ENCODE measurements at places on chromosomes 2 and 18. TPM values are rescaled to one million over a fixed set of nuclear protein-coding genes. Genes with fewer than 3 reads are reported as not detected.

IL36G gene
- total RNA-seq, result not detected

TRIM54 gene
- not detected for total RNA-seq

DNA sequence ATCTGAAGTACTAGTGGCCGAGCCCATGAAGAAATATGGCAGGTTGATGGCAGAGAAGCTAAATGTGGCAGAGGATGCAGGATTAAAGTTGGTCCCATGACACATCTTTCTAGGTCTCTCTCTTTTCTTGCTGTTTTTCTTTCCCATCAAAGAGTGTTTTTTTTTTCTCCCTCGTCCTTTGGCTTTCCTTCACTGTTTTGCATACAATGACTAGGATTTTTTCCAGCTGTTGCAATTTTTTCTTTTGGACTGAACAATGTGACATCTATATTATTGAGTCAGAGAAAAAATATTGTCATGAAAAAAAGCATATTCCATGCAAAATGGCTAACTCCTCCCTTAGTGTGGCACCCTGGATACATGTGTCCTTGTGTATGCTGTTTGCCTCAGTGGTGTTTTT is 939.5 kb upstream of the FANCL start:
- DNase-seq, result no peak

- no peak for DNase-seq
Measured at GRCh38 chr18:24868311-24868710, 407.9 kb downstream of the HRH4 start.

GRCh38 chr2:49585921-49586320 is 431.6 kb upstream of the FSHR start:
- DNase-seq, result no peak

SPHKAP gene
- total RNA-seq, result not detected

DNA sequence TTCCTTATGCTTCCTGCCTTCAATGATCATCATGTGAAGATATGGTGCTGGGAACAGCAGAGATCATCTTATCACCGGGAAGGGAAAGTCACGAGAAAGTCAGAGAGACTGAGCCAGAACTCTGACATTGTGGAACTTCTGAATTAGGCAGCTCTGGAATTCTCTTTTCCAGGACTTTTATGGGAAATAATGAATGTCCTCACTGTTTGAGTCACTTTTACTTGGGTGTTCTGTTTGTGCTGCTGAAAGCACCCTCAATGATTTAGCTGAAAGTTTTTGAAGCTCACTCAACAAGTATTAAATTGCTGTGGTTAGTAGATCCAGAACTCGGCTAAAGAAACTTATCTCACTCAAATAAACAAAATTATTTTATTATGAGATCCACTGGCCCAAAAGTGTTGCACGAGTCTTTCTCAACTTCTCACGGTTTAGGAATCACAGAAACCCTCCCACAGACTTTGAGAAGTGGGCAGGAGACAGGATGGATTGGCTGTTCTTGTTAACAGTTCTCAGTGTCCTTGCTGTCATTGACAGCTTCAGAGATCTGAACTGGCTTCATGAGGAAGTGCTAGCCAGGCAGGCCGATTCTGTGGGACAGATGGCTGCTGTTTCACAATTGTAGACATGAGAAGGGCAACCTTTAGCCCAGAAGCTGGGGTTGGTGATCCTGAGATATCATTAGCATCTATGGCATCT is 26.4 kb upstream of the ATRAID start:
- no peak for DNase-seq

GRCh38 chr2:179181002-179181401 is 83.6 kb downstream of the SESTD1 start:
- no peak for DNase-seq

DNA sequence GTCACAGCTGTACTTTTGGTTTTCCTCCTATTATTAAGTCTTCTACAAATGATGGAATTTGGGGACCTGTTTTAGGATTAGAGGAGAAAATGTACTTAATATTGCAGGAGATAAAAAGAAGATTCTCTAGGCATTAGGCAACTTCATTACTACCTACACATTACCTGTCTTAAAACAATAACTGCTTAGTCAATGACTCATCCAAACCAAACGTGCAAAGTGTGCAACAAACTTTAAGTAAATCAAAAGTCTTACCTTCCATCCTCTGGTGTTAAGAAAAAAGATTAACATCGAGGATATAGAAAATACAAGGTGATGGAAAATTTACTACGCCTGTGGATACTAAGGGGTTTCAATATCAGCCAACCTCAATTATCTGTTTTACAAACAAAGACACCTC is 285.3 kb upstream of the KYNU start:
- no peak for DNase-seq

DNA sequence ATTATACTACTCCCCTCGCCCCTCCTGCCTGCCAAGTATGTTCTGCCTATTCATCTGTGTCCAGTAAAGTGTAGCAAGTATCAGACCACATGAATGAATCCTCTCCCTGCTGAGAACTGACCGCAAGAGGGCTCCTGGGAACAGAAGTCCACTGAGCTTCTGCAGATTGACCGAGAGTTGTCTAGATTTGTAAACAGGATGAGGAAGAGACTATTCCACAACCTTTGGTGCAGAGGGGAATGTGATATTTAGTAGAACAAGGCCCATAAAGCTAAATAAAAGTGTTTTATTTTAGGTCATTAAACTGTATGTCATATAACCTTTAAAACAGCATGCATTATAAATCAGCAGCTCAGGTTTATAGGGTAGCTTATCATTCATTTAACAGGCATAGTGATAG is 377.0 kb downstream of the DCC start:
- no peak for DNase-seq

- DNase-seq, result no peak
Measured at GRCh38 chr2:203399031-203399430, 70.8 kb downstream of the ABI2 start.

DNA sequence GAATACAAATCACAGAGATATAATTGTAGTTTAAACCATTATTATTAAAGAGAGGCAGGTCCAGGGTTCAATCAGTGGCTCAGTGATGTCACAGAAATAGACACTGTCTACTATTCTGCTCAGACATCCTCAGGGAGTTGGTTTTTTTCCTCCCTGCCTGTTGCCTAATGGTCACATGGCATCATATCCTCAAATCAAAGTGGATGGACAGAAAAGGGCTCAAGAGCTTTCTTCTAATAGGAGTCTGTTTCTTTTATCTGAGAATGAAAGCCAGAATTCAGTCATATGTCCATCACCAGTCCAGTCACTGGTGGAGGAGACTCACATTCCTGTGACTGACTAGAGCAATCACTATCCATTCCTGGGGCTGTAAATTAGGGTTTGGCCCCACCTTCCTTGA is 27.9 kb upstream of the EPC2 start:
- no peak for DNase-seq

- DNase-seq, result no peak
Measured at GRCh38 chr2:159614534-159615366, 1.6 kb downstream of the BAZ2B start.

SFT2D3 gene
- 3.2 TPM for total RNA-seq

- no peak for DNase-seq
Measured at GRCh38 chr2:159959136-159959535, 103.3 kb downstream of the PLA2R1 start.

GRCh38 chr2:227783404-227784138 is 30.1 kb upstream of the CCL20 start:
- no peak for DNase-seq

KCNG2 gene
- 0.17 TPM for total RNA-seq

RNF152 gene
- total RNA-seq, result 51.3 TPM

GRCh38 chr2:219221957-219222518 is 3.3 kb upstream of the ABCB6 start:
- DNase-seq, result no peak

VWC2L gene
- total RNA-seq, result not detected

- no peak for DNase-seq
Measured at GRCh38 chr18:10688766-10689165, 162.9 kb downstream of the NAPG start.

DNA sequence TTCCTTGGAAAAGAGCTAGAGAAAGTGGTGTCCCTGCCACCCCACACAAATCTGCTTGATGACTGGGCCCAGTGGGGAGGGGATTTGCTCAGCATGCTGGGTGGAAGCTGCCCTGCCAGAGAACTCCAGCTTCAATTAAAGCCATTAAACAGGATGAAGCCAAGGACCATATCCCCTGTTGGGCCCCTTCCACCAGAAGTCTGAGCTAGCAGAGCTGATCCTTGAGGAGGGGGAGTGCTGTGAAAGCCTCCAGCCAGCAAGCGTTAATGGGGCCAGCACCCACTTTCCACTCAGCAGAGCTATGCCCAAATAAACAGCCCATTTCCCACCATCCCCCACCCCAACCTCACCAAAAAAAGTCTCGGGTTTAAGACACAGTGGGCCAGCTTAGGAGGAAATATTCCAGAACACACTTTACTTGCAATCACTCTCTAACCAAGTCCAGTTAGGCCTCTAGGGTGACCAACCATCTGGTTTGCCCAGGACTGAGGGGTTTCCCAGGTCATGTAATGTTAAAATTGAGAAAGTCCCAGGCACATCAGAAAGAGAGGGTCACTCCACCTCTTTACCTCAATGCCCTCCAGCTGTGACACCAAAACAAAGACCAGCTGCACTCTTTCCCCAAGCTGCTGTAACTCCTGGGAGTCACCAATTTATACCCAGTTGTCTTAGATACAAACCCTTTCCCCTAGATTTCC is 132.3 kb downstream of the FOXI3 start:
- no peak for DNase-seq

- no peak for DNase-seq
Measured at GRCh38 chr2:177812713-177813396, 259.7 kb downstream of the PDE11A start.

DNA sequence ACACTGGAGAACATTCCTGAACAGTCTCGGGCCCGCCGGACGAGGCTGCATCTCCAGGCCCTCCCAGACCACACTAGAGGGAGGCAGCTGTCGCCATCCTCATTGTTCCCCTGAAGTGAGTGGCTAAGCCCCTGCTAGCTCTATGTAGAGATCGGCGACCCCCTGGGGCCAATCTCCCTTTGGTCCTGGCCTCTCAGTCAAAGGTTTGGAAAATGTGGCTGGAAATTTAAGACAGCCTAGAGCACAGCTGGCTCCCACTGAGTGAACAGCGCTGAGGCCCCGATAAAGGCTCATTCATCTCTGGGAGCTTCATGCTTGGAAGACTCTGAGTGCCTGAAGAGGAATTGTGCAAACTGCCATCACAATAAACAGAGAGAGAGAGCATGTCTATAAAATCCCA is 360.3 kb downstream of the CLIP4 start:
- DNase-seq, result no peak

DNAH6 gene
- total RNA-seq, result not detected

AQP12A gene
- total RNA-seq, result not detected
